ENCODE measurements at places on chromosomes 5 and 9.

GRCh38 chr5:103840600-103840999 lies 278.0 kb upstream of the NUDT12 start:
- no peak for DNase-seq

DNA sequence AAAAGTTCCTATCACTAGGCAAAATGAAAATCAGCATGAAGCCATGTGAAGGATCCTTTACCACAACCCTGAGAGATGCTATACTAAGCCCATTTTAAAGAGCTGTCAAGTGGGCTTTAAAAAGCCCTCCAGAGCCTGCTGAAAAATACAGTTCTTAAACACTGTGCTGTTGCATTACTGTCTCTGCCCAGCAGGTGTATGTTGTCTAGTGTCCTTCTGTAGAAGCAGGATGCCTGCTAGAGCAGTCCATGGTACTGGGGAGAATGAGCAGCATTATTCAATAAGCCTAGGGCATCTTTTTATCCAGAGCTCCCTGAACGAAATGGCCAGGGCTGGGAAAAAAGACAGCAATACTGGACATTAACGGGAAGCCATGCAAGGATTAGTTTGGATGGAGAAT lies 126.2 kb upstream of the PLCXD3 start:
- DNase-seq: no peak

GRCh38 chr9:78566948-78567675 lies 270.2 kb downstream of the PSAT1 start:
- DNase-seq: no peak

DNA sequence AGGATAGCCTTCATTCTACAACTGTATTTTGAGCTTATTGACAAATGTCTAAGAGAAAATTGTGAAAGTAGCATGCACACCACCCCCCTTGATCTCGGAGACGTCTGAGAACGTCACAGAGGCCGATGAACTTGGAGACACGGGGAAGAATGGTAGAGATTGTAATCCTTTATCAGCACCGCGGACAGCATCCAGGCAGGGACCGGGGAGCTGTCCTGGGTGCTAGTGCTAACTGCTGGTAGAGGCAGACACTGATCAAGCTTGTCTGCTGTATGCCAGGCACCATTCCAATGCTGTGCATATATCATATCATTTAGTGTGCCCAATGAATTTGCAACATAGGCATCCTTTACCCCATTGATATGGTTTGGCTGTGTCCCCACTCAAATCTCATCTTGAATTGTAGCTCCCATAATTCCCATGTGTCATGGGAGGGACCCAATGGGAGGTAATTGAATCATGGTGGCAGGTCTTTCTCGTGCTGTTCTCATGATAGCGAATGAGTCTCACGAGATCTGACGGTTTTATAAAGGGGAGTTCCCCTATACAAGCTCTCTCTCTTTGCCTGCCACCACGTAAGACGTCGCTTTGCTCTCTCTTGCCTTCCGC lies 98.8 kb downstream of the LHX2 start:
- peak; percentile 64 for DNase-seq

DNA sequence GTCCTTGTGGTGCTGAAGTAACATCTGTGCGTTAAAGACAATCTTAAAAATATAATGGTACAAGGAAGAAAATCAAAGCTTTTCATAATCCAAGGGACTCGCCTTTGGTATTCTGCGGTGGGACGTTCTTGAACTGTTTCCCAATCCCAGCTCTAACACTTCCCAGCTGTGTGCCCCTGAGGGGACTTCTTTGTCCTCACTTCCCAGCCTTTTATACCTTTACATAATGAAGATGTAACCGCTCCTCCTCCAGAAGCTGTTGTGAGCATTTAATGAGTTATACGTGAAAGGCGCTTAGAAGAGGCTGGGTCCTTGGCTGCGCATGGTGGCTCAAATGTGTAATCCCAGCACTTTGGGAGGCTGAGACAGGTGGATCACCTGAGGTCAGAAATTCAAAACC lies 16.9 kb downstream of the STK10 start:
- no peak for DNase-seq

DNA sequence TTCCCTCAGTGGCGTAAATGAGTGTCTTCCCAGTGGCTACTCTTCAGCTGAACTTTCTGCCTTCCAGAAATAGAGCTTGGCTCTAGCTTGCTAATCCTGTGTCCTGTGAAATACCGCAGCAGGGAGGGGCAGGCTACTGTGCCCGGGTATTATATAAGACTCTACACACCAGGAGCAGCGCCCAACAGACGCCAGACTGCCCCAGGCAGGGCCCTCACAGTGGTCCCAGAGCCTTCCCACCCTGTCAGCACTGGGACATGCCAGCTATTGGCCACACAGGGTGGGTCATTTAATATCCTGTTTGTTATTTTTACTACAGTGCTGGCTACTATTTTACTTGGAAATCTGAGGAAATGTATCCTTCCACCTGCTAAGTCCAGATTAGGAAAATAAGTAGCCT lies 121.0 kb downstream of the FEM1C start:
- DNase-seq: no peak

GRCh38 chr5:78253201-78253600 lies 41.3 kb downstream of the AP3B1 start:
- DNase-seq: no peak

DNA sequence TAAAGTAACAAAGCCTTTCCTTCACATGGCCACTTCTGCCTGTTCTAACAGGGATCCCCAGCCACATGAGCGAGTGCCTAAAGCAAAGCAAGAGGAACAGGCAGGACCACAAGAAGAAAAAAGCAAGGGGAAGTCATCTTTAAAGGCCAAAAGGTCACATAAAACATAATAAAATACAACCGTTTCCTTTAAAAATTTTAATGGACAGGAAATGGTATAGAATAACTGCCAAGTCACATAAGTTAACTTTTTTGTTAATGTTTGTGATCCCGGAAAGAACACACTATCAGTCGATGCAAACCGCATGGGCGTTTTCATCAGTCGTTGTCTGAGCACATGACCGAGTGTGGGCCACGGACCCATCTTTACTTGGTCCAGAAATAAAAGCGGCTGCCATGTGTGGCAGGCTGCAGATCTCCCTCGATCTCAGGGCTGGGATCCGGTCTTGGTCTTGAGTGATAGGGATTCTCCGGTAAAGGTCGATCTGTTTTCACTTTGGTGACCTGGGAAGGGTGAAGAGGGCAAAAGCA lies 15.6 kb downstream of the NDUFA8 start:
- no peak for DNase-seq

DNA sequence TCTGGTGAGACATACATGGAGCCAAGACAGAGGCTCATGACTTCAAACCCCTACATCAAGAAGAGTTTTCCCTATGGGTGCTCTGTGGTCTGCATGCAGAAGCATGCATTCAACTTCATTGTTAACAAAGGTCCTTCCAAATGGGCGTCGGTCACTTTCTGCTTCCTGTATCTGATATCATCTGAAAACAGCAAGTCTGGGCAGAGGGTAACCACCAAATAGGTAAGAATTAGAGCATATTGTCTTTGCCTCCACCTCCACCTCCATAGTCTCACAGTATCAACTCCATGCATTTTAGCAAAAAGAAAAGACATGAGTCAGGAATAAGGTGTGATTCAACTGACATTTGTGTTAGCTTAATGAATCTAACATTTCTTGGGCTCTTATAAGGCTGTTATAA lies 462.9 kb downstream of the DMRT2 start:
- DNase-seq: no peak

- no peak for DNase-seq
Measured at GRCh38 chr5:61965490-61965889, 340.5 kb upstream of the KIF2A start.

DNA sequence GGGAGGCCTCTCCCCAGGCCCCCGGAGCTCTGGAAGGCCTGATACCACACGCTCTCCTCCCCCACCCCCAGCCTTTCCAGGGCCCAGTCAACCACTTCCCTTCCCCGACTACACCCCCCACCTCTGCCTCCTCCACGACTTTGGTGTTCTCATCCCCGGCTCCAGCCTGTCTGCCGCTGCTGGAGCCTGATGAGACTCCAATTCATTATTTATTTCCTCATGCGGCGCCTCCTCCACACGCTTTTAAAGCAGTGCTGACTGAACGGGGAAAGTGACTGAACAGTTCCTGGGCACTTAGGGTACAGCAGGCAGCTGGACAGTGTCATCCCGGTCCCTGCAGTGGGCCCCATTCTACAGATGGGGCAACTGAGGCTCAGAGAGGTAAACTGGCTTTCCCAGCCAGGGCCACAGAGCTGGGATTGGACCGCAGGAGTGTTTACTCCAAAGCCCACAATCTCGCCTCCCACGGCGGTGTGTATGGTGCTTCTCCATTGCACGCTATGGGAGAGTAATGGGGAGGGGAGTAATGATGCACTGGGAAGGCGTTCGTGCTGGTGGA lies 15.9 kb upstream of the RPL26L1 start:
- no peak for DNase-seq

GRCh38 chr5:100846772-100847171 lies 56.3 kb downstream of the ST8SIA4 start:
- no peak for DNase-seq

DNA sequence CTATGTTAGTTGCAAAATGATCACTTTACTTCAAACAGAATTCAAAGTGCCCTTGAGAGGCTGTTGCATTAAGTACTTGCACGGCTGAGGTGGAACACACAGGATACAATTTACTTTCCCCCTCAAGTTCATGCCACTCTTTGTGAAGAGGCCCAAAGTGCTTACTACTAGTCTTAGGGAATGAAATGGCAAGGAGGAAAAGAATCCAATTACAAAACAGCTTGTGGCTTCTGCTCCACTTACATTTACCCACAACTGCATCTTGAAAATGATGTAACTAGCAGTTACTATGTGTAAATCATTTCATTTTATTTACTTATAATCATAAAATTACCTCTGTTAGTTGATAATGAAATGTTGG lies 14.6 kb downstream of the FOXD1 start:
- no peak for DNase-seq

- DNase-seq: no peak
Measured at GRCh38 chr9:318646-319045, 104.0 kb downstream of the DOCK8 start.

- no peak for DNase-seq
Measured at GRCh38 chr5:98471458-98471857, 302.0 kb upstream of the RGMB start.

GRCh38 chr9:136104488-136104800 lies 9.4 kb upstream of the NACC2 start:
- DNase-seq: no peak

GRCh38 chr5:176676361-176676824 lies 29.1 kb downstream of the TSPAN17 start:
- DNase-seq: peak; percentile 60

GRCh38 chr5:135626636-135627035 lies 47.8 kb upstream of the CXCL14 start:
- DNase-seq: no peak

- DNase-seq: no peak
Measured at GRCh38 chr9:93900436-93900819, 54.7 kb downstream of the BARX1 start.

DNA sequence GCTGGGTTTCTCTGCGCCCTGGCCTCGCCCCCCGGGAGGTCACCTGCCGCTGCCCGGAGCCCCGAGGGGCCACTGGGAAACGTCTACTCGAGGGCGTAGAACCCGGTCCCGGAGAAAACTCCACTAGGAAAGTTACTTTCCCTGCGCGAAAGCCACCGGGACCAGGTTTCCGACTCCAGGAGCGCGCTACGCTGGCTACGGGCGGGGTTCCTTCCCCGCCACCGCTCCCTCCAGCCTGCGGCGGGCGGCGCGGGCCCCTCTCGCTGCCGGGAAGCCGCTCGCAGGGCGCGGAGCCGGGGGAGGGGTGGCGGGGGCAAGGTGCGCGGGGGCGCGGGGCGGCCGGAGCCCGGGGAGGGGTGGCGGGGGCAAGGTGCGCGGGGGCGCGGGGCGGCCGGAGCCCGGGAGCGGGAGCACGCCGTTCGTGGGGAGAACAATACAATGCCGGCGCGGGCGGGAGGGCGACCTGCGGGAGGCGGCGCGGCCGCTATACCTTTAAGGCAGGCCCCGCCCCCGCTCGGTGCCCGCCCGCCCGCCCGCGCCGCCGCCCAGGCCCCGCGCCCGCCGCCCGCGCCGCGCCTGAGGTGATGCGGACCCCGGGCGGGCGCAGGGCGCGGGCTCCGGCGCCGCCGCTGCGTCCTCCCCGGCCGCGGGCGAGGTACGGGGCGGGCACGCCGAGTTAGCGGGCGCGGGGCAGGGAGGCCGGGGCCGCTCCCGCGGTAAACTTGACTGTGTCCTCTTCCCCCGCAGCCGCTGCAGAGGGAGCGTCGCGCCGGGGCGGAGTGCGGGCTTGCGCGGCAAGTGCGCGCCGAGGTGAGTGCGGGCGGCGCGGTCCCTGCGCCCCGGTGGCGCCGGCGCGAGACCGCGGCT lies 278.1 kb downstream of the AOPEP start:
- DNase-seq: peak; percentile 70

GRCh38 chr5:68822796-68823195 lies 271.0 kb upstream of the SLC30A5 start:
- no peak for DNase-seq

DNA sequence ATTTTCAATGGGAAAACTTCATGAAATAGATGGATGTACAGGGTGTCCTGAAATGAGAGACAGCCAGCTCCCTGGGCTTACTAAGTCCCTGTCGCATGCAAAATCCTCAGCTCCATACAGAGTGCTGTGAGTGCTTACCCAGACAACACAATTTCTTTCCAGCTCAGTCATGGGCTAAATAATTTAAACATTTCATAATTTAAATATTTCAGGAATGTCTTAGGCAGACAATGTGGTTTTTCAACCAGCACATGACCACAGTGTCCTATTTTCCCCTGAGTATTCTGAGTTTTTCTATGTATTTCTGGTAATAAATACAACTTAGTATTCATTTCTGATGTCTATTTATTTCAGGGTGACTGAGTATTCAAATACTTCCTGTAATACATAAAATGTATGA lies 188.5 kb upstream of the SNX2 start:
- DNase-seq: no peak

- no peak for DNase-seq
Measured at GRCh38 chr9:104984121-104984520, 56.2 kb upstream of the ABCA1 start.

DNA sequence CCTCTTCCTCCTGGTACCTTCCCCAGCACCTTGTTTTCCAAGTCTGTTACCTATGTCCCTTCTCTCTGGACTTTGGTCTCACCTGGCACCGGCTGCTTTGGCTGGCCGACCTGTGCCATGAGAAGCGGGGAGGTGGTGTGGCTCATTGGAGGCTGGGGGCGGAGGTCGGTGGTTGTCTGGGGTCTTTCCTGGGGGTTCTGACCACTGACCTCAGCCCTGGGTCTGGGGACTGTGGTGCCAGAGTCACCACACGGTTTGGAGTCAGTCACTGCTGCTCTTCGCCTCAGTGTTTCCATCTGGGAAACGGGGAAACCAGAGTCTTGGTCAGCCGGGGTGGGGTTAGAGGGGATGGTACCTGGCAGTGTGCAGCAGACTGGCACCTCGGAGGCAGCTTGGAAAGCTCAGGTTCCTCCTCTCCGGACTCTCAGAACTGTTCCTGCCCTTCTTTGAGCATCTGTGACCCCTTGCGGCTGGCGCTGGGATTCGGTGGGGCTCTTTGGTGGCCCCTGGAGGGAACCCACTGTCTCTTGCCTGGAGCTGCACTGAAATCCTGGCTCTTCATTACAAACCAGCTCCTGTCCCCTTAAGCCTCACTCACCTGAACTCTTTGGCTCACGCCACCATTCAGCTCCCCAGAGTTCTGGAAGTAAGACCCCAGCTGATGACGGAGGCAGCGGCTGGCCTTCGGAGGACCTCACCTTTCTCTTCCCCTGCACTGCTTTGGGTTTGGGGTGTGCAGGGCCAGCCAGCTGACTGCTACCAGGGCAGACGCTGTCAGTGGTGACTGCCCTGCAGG lies 4.1 kb upstream of the RXRA start:
- no peak for DNase-seq

- no peak for DNase-seq
Measured at GRCh38 chr9:135908093-135908753, 877 bp upstream of the CAMSAP1 start.

GRCh38 chr9:106218427-106218826 lies 524.1 kb downstream of the TMEM38B start:
- DNase-seq: no peak

- DNase-seq: no peak
Measured at GRCh38 chr5:76838481-76839261, 11.1 kb upstream of the S100Z start.
